NCI-H2081 (cell line): ENCODE measurements at places on chromosomes 7 and 10.

- no peak for DNase-seq
These were observed 23.2 kb upstream of the WDFY4 start for GRCh38 chr10:48661441-48661840.

DNA sequence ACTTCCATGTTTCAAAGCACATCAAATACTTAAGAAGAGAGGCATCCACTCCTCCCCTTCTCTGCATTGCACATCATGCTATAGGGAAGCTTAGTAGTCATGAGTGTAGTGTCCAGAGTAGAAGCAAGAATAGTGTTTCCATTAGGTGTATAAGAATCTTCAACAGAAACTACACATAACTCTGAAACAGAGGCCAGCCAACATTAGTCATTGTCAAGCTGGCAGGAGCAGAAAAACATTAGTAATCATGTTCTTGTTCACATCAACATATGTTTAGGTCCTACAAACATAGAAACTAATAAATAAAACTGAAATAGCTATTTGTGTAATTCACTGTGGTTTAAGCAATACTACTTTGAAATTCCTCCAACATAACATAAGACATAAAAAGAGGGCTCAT is 370.2 kb downstream of the PPP1R3A start:
- DNase-seq = no peak

DNA sequence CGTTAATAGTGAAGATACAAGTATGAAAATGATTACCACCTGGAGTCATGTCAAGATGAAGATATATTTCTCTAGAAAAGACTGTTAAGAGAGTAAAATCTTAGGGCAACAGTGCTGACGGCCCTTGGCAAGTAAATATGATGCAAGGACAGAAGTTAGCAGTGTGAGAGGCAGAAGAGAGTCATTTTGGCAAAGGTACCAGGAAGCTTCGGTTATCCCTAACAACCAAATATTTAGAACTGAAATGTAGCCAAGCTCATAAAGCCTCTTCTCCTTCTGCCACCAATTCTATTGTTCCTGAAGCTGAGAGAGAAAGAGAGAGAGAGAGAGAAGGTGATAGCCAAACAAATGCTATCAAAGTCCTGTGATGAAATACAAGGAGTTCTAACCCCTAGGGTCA is 109.6 kb downstream of the MACC1 start:
- DNase-seq = no peak

GRCh38 chr7:20220921-20221547 is 3.9 kb upstream of the MACC1 start:
- DNase-seq = no peak

DNA sequence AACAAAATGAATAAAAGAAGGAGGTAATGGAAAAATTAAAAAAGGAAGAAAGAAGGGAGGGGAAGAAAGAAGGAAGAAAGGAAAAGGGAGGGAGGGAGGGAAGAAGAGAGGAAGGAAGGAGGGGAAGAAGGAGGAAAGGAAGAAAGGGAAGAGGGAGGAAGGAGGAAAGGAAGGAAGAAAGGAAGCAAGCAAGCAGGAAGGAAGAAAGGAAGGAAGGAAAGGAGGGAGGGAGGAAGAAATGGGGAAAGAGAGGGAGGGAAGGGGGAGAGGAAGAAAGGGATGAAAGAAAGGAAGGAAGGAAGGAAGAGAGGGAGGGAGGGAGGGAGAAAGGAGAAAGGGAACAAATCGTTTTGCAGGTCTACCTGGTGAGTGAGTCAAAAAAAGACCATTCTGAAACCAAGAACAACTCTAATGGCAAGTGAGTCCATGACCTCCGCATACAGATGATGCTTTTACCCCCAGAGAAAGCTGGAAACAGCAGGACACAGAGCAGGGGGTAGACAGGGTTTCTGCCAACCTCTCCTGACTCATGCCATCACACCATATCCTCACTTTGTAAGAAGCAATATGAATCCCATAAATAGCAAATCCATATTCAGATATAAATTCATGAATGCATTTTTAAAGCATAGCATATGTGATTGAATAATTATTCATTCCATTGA is 1112.9 kb upstream of the AUTS2 start:
- no peak for DNase-seq

- DNase-seq = peak; percentile 85
These were observed 232.6 kb upstream of the FERD3L start for GRCh38 chr7:19377611-19378344.

- no peak for DNase-seq
These were observed 8.4 kb upstream of the RBM28 start for GRCh38 chr7:128352153-128352537.

DNA sequence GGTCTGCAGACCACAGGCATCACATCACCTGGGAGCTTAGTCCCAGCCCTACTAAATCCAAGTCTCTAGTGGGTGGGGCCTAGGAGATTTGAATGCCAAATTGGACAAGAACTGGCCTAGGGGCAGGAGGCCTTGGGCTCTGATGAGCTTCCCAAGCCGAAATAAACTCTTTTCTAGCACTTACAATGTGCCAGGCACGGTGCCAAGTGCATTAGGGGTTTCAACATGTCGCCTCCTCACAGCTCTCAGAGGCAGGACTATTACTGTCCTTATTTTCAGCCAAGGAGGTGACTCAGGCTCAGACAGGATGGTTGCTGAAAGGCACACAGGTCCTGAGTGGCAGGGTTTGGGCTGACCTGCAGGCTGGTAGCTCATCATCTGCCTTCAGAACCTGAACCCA is 9.2 kb upstream of the CPA1 start:
- no peak for DNase-seq

GRCh38 chr10:104328646-104328895 is 9.7 kb downstream of the ITPRIP start:
- DNase-seq = no peak

- DNase-seq = no peak
These were observed 355.3 kb upstream of the AUTS2 start for GRCh38 chr7:69243016-69243415.

- peak; percentile 66 for DNase-seq
These were observed 598 bp downstream of the MMS19 start for GRCh38 chr10:97497572-97498075.

DNA sequence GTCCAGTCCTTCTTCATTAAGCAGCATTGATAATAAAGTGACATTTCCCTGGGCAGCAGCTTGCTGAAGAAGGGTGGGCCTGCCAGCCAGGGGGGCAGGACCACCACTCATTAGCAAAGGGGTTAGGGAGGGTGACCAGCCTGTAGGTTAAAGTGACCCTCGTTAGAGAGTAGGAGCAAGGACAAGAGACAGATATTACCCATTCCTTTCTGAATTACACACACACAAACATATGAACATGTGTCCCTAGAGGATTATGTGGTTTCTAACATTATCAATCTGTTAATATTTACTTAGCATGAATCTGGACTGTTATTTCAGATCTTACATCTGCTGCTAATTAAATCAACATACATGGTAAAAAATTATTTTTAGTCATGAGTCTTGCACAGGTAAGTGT is 88.9 kb downstream of the CTTNBP2 start:
- no peak for DNase-seq

DNA sequence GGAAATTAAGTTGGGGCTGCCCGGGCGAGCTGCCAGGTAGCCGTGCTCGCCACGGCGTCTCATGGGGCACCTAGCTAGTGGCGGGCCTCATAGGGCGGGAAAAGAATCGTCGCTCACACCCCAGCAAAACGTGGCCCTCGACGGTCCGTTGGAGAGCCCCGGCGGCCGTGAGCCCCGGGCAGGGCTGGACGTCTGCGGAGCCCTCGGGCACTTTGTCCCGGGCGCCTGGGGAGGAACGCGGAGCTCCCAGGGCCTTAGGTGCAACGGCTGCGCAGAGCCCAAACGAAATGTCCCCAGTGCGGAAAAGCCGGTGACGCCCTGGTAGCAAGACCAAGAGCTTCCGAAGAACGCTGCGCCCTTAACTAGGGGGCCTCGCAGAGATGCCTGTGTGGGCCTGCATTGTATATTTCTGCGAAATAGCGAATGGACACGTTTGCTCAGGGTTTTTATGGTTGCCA is 866 bp upstream of the SFMBT2 start:
- no peak for DNase-seq

DNA sequence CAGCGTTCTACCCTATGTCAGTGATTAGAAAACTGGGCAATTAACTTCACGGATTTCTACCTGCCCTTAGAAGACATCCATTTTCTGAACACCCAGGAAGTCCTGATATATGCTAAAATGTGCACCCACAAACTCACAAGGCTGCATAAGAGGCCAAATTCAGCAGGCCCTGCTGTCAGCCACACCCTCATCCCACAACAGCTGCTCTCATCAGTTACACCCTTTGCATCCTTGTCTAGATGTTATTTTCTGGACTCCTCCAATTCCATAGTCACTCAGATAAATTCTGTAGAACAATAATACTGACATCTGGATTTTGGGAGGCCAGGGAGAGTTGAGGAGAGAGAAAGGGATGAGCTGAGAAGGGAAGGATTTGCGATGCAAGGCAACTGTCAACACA is 208.9 kb downstream of the TAX1BP1 start:
- DNase-seq = no peak

GRCh38 chr10:74151879-74152722 is 1.1 kb downstream of the ADK start:
- peak; percentile 1 for DNase-seq

DNA sequence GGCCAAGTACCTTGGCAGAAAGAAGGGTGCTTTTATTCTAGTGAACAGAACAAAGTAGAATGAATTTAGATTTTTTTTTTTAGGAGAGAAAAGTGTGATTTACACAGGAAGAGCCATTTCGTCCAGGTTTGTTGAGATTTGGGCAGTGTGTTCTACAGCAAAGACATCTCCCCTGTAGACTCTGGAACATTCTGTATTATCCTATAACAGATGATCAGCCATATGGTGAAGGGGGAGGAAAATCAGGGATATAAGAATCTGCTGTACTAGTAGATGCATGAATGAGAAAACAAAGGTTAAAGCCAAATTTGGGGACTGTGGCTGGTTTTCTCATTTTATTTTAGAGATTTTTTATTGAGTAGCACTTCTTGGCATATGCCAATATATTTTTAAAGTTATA is 453.7 kb upstream of the LRRTM3 start:
- no peak for DNase-seq

DNA sequence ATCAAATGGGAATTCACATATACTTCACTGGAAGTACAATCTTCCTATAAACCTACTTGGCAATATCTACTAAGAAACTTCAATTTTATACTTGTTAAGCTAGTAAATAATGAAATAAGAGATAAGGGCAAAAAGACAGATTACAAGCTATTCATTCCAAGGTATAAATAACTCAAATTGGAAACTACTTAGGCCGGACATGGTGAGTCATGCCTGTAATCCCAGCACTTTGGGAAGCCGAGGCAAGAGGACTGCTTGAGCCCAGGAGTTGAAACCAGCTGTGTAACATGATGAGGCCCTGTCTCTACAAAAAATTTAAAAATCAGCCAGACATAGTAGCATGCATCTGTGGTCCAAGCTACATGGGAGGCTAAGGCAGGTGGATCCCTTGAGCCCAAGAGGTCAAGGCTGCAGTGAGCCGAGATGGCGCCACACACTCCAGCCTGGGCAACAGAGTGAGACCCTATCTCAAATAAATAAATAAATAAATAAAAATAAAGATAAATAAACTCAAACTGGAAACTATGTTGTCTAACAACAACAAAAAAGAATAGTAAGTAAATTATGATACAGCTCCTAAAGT is 37.6 kb downstream of the ARHGAP21 start:
- DNase-seq = no peak

DNA sequence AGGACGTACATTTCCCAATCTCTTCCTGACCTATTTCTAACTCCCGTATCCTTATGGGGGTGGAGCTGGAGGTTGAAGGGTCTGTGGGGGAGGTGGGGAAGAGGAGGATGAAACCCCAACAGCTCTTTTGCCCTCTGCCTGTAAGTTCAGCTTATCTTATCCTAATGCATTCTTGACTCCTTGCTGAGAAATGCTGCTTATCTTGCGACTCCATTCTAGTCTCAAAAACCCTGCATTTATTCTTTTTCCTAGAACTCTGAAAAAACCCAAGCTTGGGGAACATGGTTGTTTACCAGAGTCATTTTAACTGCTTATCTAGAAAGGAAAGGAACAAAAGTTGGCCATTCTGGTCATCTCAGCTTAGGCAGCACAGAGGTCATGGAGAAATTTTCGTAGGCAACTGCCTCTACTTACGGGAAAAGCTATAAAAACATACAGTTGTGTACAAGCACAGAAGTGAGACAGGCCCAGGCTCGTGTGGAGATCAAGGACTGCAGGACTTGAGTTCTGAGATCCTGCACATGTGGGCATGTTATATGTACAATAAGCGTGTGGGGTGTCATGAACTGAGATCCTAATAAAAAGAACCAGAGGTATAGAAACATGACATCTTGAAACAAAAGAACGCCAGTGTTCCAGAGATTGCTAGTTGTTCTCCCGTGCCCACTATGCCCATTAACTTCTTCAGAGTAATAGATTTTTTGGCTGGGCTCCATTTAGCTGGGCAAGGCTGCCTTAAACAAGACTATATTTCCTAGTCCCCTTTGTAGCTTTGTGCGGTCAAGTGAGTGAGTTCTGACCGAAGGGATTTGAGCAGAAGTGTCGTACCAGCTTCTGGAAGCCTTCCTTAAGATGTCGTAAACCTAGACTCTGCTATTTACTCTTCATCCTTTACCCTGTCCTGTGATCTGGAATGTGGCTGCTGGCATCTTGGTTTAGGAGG is 9.6 kb downstream of the INMT start:
- no peak for DNase-seq

DNA sequence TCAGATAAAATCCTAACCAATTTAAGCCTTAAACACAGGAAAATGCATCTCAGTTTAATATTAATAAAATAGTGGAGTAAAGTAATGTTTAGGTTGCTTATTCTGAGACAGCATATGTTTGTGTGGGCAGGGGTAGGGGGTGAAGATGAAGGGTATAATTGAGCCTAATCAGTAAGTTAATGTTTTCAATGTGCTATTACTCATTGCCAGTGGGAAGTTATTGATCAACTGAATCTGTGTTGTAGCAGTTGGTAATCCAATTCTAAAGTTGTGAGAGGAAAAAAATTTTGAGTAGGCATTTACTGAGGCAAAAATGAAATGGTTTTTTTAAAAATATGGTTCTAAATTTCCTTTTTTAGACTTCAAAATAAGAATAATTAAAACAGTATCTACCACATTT is 16.5 kb downstream of the CFAP69 start:
- DNase-seq = no peak

DNA sequence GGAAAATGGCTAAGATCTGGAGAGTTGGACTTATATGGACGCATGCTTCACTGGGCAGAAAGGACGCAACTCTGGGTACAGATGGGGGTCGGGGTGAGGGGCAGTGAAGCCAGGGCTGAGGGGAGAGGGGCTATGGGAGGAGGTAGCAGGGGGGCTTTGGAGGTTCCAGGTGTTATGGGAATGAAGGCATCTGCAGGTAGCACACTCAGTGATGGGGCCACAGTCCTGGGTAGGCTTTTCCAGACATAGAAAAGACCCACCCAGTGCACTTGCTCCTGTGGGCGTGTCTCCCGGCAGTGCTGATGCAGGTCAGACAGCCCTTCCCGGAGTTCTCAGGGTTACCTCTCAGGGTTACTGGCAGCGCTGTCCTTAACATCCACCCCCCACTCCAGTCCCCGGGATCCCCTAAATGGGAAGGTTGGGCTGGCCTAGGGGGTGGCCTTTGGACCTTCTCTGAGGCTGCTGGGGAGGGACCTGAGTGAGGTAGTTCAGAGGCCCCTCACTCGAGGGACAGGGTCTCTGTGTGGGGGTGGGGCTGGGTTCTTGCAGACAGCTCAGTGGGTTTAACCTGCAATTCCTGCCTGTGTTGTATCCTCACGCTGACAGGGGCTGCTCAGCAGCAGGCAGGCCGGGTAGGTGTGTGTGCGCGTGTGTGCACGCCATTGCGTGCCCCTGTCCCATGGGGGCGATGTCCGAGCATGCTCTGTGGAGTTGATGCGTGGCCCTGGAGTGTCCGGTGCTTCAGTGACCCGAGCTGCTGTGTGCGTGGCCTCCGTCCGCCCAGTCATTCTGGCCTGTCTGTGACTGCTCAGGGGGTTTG is 6.2 kb downstream of the ZYX start:
- no peak for DNase-seq
